Aorta (tissue), 5 donors: ENCODE measurements at places on chromosomes 4 and X. TPM values are rescaled to one million over a fixed set of nuclear protein-coding genes. Genes with fewer than 3 reads are reported as not detected.

DNA sequence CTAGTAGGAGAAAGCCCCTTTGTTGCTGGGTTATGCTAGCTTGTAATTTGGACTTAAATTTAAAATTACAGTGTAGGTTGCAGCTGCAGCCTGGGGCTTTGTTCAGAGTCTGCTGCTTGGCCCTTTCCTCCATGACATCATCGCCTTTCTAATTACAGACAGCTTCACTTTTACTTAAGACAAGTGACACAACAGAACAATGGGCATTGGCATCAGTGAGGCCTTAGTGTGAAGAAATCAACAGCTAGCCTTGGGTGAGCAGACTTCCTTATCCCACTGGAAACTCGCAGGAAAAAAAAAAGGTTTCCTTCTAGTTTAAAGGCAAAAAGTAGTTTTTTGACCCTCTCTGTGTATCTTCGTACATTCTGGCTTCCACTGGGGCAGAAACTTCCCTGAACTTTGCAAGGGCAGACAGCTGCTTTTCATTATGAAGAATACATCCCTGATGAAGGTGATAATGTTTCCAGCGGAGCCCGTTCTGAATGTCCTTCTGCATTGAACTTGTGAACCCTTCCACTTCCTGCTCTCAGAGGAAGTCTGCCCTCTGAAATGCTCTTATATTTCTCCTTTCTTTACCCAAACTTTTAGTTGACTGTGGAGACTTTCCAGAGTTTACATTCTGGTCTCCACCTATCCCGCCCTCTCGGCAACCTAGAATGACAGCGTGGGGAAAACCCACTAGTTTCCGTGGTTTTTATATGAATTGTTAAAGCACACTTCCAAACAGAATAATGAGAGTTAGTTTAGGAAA lies 123.2 kb upstream of the FAM9C start:
- DNase-seq, result no peak

The CFI gene
- 64.5 TPM for total RNA-seq

DNA sequence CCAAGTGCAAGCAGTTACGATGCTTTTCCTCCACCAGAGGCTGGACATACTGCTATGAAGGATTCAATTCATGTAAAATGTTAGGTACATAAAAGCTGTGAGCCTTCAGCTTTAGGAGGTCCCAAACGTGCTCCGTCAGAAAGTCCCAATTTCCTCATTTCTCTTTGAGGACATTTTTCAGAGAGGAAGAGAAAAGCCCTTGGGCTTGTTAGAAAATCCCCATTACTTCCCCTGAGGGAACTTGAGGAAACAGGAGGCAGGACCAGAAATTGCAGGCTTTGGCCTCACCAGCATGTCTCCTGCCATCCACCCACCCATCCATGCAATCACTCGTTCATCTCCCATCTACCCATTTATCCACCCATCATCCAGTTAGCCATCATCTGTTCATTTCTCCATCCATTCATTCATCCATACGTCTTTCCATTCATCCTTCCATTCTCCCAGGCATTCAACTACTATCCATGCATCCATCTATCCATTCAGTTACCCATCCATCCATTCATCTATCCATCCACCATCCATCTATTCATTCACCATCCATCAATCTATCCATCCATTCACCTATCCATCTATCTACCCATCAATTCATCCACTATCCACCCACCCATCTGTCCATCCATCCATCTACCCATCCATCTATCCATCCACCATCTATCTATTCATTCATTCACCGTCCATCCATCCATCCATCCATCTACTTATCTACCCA lies 223.5 kb downstream of the AFAP1 start:
- DNase-seq, result no peak

- no peak for DNase-seq
Measured at GRCh38 chrX:110182362-110182761, 135.5 kb downstream of the AMMECR1 start.

The NPY1R gene
- total RNA-seq, result 40.2 TPM

DNA sequence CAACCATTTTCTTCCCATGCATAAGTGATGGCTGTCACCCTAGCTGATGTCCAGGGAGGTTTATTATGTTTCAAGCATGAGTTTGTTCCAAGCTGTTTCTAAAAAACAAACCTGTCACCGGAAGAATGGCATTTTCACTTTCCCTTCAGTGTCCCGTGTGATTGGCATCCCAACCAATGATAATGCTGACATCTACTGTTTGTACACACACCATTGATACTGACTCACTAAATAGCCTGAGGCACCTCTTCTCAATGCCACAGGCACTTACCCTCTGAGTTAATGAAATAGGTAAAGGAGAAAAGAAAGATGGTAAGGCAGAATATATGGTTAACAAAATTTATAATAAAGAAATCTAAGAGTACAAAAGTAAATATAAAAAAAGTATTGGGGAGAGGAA lies 23.1 kb upstream of the VCX2 start:
- DNase-seq, result no peak

GRCh38 chr4:25729564-25729963 lies 73.9 kb downstream of the SLC34A2 start:
- no peak for DNase-seq

DNA sequence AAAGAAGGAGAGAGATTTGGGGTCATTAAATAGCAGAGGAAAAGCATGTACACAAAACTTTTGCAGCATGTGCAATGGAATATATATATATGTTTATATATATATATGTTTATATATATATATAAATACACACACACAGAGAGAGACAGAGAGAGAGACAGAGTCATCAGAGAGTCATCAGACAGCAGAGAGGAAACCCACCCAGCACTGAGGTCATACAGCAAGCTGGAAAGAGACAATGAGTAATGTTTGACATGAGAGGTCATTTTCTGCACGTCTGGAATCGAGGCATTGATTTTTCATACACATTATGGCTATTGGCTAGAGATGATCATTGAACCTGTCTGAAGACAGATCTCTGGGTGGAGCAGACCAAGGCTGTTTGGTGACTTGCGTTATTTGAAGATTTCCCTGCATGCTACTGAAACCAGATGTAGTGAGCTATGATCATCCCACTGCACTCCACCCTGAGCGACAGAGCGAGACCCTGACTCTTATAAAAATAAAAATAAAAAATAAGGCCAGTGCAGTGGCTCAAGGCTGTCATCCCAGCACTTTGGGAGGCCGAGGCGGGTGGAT lies 48.8 kb upstream of the SHOX start:
- no peak for DNase-seq

DNA sequence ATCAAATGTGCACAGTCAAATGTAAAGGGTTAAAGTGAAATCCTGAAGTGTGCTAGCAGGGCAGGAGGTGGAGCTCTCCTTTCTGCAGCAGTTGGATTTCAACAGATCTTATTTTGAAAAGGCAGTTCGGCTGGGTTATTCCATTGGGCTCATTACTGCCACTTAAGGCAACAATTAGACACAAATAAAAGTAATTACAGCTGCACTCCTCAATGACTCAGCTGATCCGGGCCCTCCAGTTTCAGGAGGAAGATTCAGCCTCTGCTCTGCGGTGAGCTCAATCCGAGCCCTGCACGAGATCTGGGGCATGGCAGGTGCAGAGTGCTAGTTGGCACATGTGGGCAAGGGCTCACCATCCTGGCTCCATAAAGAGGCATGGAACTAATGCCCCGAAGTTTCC lies 85.4 kb downstream of the PHKA2 start:
- DNase-seq, result no peak

The ABLIM2 gene
- 15.4 TPM for total RNA-seq

DNA sequence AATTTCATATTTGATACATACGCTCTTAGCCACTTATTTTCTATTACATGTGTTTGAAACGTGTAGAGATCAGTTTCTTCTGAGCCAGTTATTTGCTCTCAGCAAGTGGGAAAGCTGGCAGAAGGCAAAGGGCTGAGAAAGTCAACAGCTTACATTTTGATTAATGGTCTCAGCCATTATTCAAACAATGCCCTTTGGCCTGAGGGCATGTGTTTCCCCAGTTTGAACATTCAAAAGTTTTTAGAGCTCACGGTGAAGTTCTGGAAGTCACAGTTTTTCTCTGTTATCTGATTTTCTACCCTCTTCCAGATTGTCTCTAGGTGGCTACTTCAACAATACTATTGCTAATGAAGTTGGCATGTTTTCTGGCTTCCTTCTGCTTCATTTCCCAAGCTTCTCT lies 591.8 kb upstream of the CPEB2 start:
- DNase-seq, result no peak

GRCh38 chr4:106746451-106746850 lies 289.7 kb downstream of the DKK2 start:
- no peak for DNase-seq

DNA sequence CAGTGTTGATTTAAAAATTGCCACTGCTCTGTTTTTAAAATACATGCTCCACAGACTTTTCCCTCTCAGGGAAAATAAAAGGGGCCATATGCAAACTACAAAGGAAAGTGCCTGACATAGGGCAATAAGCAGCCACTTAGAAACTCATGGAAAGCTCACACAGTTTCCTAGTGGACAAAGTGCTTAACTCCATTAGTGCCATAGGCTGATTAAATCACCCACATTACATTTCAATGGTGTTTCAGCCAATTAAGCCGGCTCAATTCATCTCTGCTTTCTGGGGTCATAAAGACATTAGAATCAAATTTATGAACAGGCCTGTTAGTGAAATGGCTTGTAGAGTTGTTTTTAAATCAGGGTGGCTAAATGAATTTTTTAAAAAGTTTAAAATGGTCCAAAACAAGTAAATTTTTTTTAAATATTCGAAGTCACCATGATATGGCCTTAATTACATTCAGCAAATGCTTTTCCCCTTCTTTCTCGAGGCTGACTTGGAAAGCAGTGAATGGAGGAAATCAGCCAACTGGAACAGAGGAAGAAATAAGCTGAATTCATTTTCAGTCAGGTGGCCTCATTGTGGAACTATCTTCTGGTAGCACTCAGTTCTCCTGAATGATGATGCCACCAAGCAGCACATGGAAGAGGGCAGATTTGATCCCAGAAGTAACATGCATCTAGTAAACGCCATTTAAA lies 2305.1 kb upstream of the AGA start:
- DNase-seq, result no peak

The KLHL4 gene
- 1.2 TPM for total RNA-seq
